ENCODE measurements at places on chromosomes 2 and 18.

DNA sequence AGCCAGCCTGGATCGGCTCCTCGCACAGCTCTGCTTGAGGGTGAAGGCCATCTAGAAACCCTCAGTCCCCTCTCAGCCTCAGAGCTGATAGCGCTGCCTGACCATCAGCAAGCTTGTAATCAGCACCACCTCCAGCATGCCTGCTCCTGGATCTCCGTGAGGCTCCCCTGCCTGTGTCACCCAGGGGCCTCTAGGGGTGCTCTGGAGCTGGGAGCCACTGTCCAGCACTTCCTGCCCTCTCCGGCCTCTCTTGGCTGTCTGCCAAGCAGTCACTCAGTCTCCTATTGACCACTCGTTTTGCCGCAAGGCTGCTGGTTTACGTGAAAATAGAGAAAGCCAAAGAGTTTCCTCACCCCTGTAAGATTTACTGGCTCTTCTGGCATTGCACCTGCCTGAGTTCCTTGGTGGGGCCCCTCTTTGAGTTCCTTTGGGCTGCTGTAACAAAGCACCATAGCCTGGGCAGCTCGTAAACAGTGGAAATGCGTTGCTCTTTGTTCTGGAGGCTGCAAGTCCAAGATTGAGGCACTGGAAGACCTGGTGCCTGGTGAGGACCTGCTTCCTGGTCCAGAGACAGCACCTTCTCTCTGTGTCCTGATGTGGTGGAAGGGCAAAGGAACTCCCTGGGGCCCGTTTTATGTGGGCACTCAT is 17.9 kb downstream of the CAPN10 start:
- peak; percentile 70 for DNase-seq

- DNase-seq: no peak
These were observed 22.1 kb upstream of the ANKRD44 start for GRCh38 chr2:197332641-197333040.

GRCh38 chr2:18825838-18826237 is 236.5 kb upstream of the NT5C1B start:
- no peak for DNase-seq

DNA sequence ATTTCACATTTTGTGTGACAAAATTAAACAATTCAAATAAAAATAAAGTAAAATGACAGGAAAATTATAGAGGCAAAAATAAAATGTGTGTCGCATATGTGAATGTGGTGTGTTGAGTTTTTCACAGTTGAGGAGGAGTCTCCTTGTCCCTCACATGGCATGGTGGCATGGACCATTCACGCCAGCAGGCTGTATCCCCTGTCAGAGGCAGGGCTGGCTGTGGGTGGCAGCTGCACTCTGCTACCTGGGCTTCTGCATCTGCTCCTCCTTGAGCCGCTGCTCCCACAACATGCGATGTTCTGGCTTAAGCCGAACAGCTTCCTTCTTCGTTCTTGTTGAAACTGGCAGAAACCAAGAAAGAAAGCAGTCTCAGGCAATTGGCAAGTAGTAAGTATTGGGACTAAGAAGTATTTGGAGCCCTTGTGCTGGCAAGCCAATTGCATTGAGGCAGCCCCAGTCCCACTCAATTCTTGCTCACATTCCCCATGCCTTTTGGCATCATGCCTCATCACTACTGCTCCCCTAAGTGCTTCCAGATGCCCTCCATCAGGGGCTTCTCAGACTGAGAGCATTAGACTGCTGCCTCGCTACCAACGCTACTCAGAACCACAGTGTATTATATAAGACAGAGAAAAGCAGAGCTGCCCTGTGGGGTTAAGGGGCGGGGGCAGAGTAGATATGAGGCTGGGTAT is 177.9 kb upstream of the NABP1 start:
- no peak for DNase-seq

- DNase-seq: no peak
These were observed 40.8 kb downstream of the BUB1 start for GRCh38 chr2:110637093-110637492.

- DNase-seq: no peak
These were observed 512 bp downstream of the FAP start for GRCh38 chr2:162242586-162243280.

DNA sequence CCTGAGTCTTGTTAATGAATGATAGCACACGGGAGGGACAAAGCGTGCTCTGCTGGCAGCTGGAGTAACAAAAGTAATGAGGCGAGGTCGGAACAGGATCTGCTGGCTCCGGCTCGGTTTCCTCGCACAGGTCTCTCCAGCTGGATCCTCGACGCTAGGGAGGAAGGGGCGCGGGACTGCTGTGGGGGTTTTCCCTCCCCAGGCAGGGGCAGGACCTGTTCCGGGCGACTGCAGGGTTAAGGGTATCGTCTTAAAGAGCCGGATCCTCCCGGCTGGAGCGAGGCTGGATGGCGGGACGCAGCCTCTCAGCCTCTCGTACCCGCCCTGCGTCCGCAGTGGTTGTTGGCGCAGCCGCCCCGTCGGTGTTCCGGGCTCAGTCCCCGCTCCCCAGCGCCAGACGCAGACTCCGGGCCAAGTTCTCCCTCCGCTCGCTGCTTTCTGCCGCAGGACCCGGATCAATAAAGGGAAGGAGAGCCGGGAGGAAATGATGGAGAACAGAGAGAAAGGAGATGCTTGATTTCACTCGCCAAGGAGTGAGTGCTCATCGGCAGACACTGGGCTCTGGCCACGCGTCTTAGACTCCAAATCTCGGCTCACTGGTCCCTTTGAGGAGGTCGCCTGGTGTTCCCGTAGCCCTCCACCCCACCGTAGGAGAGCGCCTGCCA is 1.1 kb upstream of the LIPG start:
- DNase-seq: peak; percentile 44

- DNase-seq: no peak
These were observed 22.9 kb downstream of the SOCS6 start for GRCh38 chr18:70311726-70312125.

DNA sequence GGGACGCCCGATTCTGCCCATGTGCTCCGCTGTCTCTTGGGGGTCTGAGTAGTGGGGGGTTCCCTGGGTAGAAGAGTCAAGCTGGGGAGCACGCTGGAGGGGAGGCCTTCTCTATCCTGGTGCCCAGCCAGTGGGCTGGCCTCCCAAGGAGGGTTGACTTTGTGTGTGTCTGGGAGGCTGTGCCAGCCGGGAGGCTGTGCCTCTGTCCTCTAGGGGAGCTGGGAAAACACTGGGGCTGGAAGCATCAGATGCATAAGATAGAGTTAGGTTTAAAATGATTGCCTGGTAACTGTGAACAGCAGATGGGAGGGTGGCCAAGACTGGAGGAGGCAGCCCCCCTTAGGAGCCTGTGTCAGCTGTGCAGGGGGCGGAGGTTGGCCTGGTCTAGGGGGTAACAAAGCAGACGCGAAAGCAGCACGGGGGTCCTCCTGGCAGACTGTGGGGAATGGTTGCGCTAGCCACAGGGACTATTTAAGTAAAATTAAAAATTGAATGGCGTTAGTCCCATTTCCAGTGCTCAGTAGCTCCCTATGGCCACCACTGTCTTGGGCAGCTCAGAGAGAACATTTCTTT is 1.3 kb downstream of the ING5 start:
- DNase-seq: no peak

GRCh38 chr2:70716131-70716743 is 51.8 kb downstream of the ADD2 start:
- no peak for DNase-seq

- DNase-seq: no peak
These were observed 116.9 kb upstream of the FANCL start for GRCh38 chr2:58358026-58358425.

DNA sequence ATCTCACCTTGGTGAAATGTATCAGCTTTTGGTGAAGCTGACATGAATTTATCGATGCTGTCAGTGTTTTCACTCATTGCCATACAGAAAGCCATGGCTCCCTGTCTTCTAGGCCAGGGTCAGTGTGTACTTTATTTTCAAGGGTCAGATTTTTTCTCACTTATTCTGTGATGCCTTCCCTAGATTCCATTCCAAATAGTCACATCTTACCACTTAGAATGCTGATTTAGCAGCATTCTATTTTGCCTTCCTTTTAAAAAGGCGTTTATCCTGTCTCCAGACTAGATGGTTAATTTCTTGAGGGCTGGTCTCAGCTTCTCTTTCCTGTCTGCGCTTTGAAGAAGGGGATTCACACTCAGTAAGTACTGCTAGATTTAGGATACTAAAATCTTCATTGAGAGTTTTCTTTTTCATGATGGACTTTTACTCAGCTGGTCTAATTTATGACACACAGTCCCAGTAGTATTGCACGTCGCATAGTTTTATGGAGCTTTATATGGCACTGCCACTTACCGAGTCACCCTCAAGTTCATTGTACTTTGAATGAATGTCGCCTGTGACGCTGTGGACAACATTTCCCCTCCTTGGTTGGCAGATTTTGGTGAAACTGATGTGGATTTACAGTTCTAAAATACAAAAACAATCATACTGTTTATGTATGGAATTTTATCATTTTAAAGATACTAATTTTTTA is 194.0 kb downstream of the ZNF407 start:
- no peak for DNase-seq

DNA sequence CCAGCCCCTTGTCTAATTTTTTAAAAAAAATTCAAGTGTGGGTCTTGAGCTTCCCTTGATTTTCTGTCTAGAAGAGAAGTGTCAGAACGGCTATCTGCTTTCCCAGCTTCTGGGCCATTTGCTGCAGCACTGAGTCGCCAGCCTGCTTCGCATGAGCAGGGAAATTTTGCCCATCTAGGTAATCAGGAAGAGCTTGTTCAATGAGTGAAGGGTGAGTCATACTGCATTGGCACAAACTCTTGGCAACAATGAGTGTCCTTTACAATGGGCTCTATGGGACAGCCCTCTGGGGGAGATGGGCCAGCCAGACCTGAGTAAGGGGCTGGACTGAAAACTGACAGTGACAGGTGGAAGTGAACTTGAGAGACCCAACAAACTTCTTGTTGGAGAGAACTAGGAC is 2.4 kb upstream of the RNF144A start:
- DNase-seq: no peak

DNA sequence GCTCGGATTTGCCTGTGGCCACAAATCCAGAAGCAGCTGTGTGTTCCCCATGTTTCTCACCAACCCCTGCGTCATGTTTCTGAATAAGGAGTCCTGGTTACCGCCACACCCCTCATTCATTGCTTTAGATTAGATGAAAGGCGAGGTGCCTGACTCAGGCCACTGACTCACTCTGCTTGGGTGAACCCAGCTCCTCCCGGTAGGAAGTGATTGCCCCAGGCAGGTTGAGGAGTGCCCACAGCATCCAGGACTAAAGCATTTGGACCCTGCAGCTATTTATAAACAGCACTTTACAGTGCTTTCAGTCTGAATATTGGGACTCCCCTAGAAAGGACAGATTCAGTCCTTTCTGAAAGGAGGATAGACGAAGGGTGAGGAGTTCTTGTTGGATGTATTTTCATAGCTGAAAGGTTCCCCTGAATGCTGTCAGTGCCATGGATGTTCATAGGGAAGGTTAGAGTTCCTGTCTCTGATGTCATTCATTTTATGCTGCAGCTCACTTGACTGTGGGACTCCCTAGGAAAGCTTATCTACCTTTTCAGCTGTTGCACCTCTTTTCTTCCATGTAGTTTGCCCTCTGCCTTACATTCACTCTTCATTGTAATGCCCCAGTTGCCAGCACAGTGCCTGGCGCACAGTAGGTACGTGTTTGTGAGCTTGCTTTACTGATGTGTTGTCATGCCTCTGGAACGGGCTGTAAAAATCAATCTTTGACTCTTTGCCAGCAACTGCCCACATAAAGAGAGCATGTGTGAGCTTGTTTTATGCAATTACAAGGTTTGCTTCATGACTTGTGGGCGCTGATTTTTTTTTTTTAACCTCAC is 14.9 kb downstream of the ITGA6 start:
- no peak for DNase-seq

- DNase-seq: no peak
These were observed 57.9 kb downstream of the NCK2 start for GRCh38 chr2:105802587-105802986.

GRCh38 chr2:38427936-38428335 is 50.9 kb upstream of the ATL2 start:
- no peak for DNase-seq

GRCh38 chr2:74502720-74503505 is 3.5 kb upstream of the LBX2 start:
- DNase-seq: peak; percentile 64

DNA sequence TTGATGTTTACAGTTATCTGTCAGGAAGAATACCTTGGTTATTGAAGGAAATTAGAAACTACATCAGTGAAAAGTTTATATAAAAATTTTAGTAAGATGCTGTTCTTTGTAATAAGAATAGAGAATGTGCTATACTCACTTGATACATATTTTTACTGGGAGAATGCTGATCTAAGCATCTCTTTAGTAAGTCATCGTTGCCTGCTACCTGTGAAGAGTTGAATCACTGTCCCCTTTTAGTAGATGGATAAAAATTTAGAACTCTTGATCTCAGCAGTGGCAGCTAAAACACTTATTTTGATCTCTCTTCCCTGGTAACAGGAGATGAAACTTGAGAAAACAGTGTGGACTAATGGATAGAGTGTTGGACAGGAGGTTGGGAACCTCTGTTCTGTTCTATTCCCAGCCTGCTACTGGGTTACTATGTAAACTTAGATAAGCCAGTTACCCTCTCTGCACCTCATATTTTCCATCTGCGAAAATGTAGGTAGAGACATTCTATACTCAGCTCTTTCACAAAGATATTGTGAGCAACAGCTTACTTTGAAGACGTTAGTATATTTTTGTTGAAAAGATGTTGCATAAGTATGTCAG is 100.3 kb downstream of the FEZ2 start:
- DNase-seq: no peak

DNA sequence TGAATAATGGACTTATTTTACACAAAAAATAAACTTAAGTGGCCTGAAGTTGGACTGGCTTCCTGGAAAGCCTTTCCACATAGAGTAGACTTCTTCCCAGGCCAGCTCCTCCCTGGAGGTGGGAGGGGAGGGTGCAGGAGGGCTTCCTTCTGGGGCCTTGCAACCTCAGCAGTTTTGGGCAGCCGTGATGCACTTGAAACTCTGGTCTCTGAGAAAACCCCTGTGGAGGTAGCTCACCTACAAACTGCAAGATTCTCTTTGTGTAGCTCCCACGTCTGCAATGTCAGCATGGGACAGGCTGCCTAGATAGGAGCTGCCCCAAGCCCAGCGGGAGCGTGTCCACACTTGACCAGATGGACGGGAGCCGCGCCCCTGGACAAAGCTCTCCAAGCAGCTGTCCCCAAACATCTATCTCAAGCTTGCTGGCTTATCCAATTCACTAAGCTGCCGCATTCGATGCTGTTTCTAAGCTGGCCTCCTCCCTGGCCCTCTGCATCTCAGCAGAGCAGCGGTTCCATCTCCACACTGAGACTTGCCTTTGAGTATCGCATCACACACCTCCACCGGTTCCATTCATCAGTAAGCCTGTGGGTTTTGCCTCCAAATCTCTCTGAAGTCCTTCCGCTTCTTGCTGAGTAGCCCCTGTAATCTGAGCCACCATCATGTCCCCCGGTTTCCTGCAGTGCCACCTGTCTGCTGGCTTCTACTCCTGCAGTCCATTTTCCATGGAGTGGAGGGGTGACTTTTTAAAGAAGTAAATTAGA is 1.6 kb upstream of the LPIN1 start:
- DNase-seq: peak; percentile 43

GRCh38 chr2:104378853-104379374 is 475.0 kb upstream of the POU3F3 start:
- DNase-seq: no peak

- DNase-seq: no peak
These were observed 301.5 kb upstream of the TFPI start for GRCh38 chr2:187855689-187856088.
